ENCODE measurements at places on chromosomes 6 and 20.

DNA sequence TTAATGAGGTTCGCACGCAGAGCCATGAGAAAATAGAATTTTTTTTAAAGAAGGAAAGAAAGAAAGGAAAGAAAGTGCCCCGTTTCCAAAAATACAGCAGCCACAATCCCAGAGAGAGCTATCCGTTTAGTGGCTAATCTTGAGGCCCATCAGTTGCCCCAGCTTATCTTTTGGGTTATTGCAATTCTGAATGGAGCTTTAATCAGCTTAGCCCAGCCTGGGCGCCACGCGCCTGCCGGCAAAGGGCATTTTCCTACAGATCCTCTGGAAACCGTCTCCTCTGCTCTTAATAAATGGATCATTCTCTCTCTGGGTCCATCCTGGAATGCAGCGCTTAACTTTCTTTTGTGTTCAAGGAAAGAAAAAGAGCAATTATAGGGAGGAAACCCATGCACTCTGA lies 413.3 kb downstream of the MAFB start:
- DNase-seq, result no peak

- no peak for DNase-seq
Observed at GRCh38 chr6:37827603-37828265, 8.2 kb downstream of the ZFAND3 start.

DNA sequence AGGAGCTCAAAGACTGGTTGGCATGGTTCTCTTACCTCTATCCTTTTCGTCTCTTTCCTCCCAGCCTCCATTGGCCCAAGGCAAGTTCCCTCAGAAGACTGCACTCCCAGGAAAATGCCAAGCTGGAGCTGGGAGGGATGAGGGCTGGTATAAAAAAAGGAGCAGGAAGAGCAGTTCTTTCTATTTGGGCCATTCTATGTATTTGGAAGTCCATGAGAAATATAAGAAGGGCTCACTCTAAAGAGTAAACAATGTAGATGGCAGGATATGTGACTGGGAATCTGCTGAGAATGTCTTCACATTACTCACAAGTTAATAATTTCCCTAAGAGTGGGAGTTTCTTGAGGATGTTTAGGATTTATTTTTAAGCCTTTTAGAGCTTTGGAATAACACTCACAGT lies 36.6 kb upstream of the ADTRP start:
- no peak for DNase-seq

DNA sequence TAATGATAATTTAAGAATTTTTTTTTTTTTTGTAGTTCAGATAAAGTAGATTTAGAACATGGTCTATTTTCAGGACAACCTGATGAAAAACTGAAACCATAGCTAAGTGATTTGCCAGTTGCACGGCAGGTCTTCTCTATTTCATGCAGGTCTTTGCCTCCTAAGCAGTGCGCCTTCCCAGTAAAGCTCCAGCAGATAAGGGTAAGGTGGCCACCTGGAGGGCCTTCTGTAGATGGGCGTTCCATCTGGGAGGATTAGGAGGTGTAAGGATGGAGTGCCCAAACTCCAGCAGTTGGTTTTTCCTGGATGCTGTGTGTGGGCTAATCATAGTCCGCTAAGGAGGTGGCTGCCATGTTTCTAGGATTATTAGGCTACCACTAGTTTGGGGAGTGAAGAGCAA lies 107.1 kb downstream of the ARID1B start:
- no peak for DNase-seq

DNA sequence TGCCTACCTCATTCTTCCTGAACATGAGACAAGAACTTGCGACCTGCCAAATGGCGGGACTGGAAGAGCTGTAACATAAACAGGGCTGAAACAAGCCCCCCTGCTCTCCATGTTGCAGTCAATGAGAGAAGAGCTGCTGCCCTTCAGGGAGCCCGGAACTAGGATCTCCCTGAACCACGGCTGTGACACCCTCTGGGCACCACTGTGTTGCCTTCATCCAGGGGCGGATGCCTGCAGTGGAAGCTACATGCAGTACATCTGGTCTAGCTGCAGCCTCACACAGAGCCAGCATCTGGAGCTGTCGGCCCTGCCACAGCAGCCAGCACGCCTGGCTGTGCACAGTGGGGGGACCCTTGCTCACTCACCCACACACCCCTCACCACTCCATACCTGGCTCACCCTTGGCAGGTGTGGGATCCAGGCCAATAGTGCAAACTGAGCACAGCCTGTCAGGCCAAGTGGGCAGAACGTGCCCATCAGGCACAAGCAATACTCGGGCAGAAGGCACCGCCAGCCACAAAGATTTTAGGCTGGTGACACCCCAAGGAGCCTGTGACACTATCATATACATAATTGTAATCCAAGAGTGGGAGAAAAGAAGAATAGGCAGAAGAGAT lies 451.3 kb downstream of the HTR1B start:
- no peak for DNase-seq

DNA sequence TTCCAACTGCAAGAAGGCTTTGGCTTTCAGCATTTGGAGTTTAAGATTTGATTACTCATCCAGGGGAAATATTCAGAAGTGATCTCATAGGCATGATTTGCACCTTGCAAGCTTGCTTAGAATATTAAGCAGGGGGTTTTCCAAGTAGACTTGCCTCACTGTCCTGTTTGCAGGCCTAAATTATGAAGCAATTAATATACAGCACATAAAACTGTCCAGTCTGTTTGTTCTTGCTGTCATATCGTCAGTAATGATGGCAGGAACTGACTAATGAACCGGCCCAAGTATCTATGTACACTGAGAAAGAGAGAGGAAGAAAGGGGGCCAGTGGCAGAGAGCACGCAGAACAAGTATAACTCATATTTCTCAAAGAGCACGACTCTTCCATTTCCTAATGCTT lies 212.5 kb upstream of the SUPT3H start:
- no peak for DNase-seq

Data from NCI-H1048 (cell line).